ENCODE measurements at places on chromosomes 2 and 18.

DNA sequence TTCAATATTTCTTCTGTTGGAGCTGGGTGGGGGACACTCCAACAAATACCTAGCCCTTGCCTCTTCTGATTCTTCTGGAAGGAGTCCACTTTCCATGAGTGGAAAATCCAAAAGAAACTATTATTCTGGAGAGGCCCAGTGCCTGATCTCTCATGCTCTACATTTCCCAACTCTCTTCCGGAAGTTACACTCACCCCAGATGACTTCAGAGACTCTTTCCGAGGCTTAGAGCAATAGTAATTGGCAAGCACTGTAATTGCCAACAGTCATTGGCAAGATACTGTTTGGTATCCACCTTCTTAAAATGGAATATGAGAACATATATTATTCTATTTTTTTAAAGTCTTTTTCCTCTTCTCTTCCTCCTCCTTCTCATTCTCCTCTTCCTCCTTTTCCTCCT is 60.5 kb upstream of the CYRIA start:
- no peak for DNase-seq

DNA sequence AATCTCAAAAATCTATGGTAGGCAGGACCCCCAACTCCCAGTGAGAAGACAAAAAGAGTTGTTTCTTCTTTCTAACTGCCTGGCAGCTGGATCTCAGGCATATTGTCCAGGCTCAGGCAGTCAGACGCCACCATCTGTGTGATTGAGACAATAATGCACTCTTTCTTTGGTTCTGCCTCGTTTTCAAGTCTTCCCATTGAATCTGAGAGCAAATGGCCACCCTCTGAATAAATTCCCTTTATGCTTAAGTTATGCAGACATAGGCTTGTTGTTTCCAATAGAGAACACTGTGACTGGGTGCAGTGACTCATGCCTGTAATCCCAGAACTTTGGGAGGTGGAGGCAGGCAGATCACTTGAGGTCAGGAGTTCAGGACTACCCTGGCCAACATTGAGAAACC is 15.3 kb upstream of the CD207 start:
- no peak for DNase-seq

DNA sequence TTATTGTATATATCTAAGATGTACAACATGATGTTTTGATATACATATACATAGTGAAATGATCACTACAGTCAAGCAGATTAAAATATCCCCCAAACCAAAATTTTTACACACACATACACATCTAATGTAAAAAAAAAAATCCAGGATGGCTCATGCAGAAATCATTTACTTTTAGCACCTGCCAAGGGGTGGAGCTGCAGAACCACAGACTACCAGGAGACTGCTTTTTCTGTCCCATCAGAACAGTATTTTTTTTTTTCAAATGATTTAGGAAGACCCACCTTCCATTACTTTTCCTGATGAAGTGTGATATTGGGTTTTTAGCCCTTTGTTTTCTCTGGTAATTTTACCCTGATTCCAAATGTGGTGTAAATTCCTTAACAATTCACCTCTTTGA is 61.9 kb downstream of the AQP4 start:
- no peak for DNase-seq

GRCh38 chr18:50956116-50956515 is 11.7 kb upstream of the ELAC1 start:
- no peak for DNase-seq

Measured in cerebellar nuclear complex (tissue), 1 donor.